SHP77 treated with DMSO at 0.1 percent for 48 hours (cell line): ENCODE measurements at places on chromosomes 6 and 20.
A peak's percentile ranks its signal among the peaks of the same experiment; 100 is the strongest.

GRCh38 chr20:57584768-57585461 is 24.0 kb downstream of the PCK1 start:
- DNase-seq: no peak

DNA sequence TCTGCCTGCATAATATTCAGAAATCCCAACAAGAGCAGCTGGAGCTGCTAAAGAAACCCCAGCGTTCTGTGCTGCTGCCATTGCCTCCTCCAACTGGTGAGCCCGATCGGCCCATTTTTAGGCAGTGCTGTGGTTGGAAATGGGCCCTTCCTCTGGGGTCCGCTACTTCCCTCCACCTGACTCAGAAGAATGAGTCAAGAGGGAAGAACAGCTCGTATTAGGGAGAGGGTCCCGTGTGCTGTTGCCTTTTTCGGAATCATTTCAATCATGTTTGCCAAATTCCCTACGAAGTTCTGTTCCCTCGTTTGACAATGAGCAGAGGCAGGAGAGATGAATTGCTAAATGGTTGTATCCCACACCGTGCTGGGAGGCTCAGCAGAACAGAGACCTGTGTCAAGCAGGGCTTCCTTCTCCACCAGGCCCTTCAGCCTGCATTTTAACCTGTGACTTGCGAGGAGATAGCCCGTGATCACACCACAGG is 38.4 kb downstream of the THBS2 start:
- DNase-seq: no peak

- no peak for DNase-seq
Observed at GRCh38 chr6:53375847-53376246, 27.1 kb upstream of the ELOVL5 start.

GRCh38 chr6:127198549-127198948 is 68.1 kb upstream of the RNF146 start:
- no peak for DNase-seq

DNA sequence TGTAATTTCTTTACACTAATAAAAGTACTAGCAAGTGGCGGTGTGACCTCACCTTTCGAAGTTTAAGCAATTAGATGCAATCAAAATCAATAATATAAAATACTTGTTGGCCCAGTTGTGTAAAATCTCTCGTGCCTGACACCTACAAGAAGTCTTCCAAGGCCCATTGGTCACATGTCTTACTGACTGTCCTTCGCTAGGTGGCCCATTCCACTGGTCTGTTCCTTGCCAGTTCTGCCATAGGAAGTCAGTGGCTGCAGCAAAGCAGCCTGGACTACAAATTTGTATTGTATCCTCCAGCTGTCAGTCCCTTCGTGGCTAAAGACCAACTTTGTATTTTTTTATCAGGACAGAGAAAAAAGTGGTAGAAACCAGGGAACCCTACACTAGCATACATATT is 61.8 kb downstream of the CYB5R4 start:
- no peak for DNase-seq

DNA sequence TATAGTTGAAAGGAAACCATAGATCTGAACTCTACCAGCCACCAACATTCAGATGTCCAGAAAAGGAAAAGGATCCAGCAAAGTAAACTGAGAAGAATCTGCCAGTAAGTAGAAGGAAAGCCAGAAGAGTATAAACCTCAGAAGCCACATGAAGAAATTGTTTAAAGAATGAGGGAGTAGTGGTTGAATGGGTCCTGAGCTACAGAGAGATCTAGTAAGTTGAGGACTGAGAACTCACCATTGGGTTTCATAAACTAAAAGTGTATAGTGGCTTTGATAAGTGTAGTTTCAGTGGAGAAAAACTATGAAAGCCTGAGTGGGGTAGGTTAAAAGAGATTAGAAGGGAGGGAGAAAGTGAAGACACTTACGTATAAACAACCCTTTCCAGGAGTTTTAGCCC is 32.0 kb upstream of the SUMO4 start:
- no peak for DNase-seq

DNA sequence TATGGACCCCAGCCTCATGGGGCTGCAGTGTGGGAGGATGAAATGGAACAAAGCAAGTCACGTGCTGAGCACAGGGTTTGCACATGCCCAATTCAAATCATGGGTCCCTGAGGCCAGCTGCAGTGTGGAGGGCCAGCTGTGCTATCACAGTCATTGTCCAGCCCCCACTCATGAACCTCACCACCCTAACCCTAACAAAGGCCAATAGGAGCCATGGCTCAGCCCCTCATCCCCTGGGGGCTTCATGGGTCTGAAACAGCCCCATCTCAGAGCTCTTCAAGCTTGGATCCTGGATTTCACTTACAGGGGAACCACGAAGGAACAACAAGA is 125.6 kb upstream of the MAFB start:
- no peak for DNase-seq

GRCh38 chr20:49768204-49769047 is 44.2 kb upstream of the SLC9A8 start:
- DNase-seq: peak; percentile 13

DNA sequence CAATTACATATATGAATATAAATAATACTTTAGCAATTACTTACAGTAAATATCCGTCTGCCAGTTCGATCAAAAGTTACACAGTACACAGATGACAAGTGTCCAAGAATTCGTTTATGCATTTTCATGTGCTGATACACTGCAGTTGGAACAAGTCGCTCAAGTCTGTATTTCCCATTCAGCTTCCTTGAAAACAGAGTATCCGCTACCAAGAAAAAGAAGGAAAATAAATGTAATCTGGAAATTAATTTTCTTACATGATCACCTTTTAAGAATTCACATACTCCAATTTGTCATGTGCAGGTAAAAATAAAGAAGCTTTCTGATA is 35.3 kb downstream of the PHIP start:
- DNase-seq: no peak

GRCh38 chr6:37095997-37096396 is 74.0 kb upstream of the PIM1 start:
- DNase-seq: no peak

DNA sequence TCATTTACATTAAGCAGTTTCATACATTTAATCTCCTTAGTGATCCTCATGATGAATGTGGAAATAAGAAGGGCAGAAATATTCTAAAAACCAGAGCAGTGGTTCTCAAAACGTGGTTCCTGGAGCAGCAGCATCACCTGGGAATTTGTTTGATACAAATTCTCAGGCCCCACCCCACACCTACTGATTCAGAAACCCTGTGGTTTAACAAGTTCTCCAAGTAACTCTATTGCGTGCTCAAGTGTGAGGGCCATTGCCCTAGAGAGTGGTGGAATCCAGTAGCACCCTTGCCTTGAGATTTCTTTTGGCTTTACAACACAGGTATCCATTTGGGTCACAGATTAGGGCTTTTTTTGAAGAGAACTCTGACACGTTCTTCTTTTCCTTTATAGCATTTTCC is 354.6 kb upstream of the FLRT3 start:
- DNase-seq: no peak

DNA sequence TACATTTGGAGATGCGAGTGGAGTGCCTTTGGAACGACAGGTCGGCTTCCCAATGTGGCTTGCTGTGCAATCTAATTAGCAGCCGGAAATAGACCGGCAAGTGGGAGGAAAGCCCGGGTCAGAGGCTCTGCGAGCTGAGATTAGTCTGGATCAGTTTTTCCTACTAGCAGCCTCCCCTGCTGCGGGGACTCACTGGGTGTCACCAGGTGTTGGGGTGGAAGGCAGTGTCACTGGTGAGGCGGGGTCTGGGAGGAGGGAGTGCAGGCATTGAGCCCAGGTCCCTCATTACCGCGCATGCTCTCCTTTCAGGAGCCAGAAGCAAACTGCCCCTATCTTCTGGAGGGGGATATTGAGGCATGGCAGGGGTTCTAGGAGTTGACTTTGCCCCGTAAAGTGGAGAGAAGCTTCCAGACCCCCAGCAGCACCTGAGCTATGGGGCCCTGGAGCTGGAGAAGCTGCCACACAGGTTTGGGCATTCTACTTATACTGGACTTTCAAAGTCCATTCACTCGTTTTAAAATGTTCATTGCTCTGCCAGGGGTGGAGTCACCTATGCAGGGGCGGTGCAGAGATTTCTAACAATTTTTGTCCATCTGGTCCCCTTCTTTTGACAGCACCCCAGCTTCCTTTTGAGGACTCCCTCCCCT is 11.0 kb downstream of the SULF2 start:
- DNase-seq: no peak

- DNase-seq: no peak
Observed at GRCh38 chr6:164097551-164098398, 683.3 kb downstream of the QKI start.

DNA sequence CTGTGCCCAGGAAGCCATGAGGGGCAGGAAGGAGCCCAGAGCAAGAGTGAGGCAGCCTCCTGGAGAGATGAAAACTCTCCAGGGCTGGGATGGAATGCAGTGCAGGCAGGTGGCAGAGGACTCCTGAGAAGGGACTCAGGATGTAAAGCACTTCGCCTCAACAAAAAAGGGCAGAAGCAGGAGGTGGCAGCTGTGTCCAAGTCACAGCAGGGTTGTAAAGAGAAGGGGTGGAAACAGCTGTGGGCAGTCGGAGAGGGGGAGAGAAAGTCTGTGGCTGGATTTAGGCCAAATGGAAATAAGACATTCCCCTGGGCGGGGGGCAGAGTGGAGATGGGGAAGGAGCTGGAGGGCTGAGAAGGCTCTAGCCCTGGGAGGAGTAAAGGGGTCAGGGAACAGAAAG is 34.9 kb downstream of the CYP21A2 start:
- DNase-seq: no peak

DNA sequence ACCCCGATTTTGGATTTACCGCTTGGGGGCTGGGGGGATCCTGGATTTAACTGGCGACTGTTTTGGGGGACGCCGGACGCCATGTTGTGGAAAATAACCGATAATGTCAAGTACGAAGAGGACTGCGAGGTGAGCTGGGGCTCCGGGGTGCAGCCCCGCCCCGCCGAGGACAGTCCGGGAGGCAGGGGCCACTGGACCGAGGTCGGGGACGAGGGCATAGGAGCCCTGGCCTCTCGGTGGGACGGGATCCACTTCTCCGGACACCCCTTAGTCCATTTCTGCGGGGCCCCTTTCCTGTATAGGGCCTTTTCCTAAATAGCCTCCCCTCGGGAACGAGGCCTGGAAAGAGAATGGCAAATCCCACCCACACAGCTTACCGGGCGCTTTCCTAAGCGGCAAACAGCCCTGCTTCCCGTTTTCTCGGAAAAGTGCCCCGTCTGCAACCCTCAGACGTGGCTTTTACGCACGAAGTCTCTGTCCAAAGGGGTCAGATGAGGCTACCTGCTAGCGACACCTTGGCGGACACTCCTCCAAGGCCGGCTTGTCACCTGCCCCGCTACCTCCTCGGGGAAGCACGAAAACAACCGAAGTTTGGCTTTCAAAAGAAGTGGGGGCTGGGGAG is 469 bp downstream of the TFAP2C start:
- DNase-seq: no peak

- DNase-seq: no peak
Observed at GRCh38 chr6:159110013-159110412, 59.2 kb upstream of the FNDC1 start.

- DNase-seq: no peak
Observed at GRCh38 chr6:2839982-2840748, 1.5 kb downstream of the SERPINB1 start.

- no peak for DNase-seq
Observed at GRCh38 chr6:155313602-155314091, 637 bp downstream of the TFB1M start.

- no peak for DNase-seq
Observed at GRCh38 chr6:14968056-14968637, 277.7 kb upstream of the JARID2 start.

DNA sequence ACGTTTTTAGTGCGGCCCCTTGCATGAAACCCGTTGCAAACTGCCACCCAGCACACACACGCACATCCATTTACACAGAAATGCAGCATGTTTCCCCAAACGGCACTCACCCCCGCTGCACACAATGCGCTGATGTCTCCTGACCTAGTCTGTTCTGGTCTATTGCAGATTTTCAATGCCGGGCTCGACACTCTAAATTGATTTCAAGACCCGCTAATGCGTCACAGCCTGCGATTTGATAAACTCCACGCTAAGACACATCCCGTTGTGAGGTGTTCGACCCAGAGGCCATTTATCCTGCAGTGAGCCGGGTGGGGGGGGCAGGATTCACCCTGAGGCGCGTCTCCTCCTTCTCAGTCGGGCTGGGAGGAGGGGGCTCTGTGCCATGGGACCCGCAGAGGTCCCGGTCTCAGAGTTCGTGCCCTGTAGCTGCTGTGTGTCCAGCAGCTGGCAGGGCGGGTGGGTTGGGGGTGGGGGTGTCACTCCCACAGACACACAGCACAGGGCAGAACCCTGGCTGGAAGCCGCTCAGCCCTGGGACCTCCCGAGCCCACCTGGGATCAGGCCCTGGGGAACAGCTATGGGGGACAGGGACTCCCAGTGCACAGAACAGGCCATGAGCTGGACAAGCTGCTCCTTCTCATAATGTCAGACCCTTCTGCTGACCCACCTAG is 367.9 kb downstream of the PREX1 start:
- no peak for DNase-seq

DNA sequence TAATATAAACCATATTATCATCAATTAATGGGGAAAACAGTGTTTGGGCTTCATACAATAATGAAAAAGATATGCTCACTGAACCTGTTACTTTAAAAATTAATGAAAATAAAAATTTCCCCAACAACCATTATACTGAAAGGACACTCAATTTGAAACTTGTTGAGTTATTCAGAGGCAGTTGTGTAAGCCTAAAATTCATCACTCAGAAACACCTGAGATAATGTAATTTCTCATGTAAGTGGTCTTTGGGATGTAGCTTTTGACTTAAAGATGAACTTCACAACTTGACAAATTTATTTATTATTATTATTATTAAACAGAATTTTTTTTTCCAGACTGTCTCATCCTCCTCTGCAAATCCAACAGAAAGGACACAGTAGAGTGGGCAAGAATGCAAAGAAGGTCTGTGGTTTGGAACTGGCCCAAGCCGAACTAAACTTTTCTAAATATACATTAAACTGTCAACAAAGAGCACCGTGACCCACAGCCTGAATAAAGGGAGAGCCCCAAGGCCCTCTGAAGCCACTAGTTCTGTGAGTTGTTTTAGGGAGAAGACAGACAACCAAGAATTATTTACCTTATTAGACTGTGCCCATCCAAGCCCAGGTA is 32.2 kb upstream of the HEY2 start:
- DNase-seq: no peak

GRCh38 chr6:53627391-53628218 is 38.0 kb downstream of the KLHL31 start:
- no peak for DNase-seq

- DNase-seq: no peak
Observed at GRCh38 chr6:111118826-111119225, 31.5 kb downstream of the SLC16A10 start.

DNA sequence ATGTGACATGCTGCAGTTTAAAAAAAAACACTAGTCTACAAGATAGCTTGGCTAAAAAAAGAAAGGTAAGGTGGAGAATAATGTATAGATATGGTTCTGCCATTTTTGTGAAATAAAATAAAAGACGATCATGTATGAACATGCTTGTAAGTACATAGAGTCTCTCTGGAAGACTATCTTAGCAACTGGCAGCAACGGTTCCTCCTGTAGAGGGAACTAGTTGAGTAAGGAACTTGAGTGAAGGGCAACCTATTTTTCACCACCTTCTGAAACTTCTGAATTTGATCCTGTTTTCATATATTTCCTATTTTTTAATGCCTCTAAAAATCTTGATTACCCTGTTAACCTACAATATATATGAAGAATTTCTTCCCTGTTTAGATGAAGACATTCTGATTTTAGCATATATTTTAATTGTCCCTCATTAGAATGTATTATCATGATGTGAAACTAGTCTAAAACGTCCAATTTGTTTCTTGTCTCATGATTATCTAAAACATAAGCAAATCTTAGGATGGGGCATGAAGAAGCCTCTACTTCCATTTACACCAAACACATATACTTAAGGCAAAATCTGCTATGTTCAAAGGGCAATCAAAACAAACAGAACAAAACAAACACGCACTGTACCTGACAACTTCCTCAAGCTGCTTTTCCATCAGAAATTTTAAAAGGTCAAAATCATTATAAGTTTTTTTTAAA is 202.5 kb downstream of the ISM1 start:
- DNase-seq: no peak
